ENCODE measurements at places on chromosomes 13 and 19.
A peak's percentile ranks its signal among the peaks of the same experiment; 100 is the strongest.

DNA sequence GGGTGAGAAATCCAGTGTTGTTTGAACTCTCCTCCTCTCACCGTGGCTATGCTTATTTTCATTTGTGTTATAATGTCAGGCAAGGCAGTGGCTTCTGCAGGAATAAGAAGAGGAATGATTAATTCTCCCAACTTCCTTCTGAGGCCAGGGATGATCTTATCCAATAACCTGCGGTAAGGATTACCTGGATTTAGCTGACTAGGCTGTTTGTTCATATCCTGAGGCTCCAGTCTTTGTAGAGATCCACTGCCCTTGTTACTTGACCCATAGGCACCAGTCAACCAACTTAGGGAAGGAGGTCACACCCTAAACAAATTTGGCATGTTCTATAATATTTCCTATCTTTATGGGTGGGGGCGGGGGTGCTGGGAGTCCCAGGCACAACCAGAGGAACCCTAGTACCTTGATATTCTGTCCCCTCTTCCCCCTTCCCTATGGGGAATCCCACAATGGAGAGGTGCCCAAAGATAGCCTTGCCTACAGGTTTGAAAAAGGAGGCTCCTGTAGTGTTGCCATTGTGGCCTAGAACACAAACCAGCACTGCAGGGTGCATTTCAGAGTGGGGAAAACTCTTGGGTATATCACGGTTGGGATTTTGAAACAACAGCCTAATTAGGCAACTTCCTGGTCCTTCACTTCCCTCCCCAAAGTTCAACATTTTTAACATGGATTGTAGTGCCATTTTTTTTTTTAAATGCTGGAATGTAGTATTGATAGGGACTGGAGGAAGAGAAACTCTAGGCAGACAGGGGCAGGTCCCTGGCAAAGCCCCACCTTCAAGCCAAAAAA, 977.5 kb upstream of the SPRY2 start:
- DNase-seq: no peak

DNA sequence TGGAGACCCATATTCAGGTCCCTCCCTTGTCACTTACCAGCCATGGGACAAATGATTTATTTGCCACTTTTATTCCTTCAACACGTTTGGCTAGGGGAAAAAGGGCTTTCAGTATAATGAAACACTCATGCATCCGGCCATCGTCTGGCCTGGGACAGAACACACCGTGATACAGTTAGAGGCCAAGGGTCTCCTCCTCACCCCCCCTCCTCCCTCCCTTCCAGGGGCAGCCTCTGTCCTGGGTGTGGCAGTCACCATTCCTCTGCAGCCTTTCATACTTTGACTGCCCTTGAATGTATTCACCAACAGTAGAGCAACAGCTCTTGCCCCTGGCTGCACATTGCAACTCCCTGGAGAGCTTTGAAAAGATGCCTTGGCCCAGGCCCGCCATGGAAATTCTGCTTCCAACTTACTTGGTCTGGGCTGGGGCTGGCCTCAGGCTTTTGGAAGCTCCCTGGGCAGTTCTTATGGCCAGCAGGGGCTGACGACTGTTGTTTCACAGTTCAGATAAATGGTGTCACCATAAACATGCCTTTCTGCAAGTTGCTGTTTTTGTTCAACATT, 3.0 kb downstream of the PAK4 start:
- no peak for DNase-seq

GRCh38 chr13:111356795-111357194, 36.4 kb downstream of the TEX29 start:
- DNase-seq: no peak

DNA sequence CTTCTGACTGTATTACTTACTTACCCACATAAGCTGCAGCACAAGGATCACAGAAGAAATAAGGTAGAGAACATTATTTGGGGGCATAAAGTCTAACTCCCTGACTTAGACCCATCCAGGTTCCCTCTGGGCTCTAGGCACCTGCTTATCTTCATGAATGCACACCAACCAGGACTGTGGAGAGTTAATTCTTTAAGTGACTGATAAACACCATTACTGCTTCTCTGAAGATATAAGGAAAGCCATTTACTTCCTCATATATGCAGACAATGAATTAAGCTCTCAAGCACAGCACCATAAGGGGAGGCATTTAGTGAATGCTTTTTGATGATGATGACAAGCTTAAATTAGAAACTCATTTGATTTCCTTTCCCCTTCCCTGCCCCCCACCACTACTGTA, 22.5 kb downstream of the OBI1 start:
- no peak for DNase-seq

GRCh38 chr19:18086590-18087138, at the start of gene IL12RB1:
Gene IL12RB1 (minus strand): TSS chr19:18086934. CDS start chr19:18086823, 111 bp downstream.
- no peak for DNase-seq

- no peak for DNase-seq
Observed at GRCh38 chr13:44347949-44348348, 25.7 kb upstream of the SERP2 start.

DNA sequence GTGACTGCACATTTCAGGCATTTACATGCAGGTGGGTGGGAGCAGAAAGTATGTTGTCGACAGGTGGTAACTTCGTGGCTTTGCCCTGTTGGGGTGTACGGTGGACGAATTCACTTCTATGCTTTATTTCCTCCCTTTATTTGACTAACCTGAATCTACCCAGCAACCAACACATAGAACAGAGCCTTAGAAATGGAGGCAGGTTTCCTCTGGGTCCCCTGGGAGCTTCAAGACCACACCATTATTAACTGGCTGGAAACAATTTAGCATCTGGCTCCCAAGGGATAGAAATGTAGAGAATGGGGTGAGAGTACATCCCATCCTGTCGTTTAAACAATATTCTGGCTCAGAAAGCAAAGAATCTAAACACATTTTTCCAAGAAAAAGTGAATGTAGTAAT, 244.4 kb downstream of the DLEU7 start:
- no peak for DNase-seq

DNA sequence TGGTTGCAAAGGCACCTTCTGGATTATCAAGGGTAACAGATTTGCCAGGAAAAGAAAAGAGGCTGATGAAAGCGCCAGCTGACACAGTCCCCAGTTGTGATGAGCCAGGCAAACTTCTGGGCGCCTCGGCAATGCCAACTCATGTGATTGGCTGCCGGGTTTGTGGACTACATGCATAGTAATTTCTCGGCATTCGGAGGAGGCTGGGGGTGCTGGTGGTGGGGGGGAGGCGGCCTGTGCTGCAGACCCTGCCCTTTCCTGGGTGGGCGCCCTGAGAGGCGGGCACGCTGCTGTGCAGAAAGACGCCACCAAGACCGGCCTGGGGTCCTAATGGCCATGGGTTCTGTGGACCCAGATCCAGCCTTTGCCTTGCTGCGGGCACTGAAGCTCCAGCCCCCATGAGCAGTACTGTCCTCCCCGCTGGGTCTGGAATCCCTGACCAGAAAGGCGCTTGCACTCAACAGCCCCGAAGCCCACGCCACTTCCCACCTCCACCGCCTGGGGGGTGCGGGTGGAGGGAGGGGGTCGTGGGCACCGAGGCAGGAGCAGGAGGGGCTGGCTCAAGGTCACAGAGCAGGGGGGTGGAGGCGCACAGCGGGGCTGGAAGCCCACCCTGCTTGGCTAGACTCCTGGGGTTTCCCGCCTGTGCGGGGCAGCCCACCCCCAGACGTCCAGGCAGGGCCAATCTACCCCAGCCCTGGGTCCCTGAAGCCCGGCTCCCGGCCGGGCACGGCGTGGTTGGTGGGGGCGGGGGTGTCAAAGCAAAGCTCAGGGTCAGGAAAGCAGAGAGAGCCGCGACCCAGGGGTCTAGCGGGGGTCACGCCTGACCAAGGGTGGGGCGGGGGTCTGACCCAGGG, 1.0 kb downstream of the DIRAS1 start:
- peak; percentile 20 for DNase-seq

DNA sequence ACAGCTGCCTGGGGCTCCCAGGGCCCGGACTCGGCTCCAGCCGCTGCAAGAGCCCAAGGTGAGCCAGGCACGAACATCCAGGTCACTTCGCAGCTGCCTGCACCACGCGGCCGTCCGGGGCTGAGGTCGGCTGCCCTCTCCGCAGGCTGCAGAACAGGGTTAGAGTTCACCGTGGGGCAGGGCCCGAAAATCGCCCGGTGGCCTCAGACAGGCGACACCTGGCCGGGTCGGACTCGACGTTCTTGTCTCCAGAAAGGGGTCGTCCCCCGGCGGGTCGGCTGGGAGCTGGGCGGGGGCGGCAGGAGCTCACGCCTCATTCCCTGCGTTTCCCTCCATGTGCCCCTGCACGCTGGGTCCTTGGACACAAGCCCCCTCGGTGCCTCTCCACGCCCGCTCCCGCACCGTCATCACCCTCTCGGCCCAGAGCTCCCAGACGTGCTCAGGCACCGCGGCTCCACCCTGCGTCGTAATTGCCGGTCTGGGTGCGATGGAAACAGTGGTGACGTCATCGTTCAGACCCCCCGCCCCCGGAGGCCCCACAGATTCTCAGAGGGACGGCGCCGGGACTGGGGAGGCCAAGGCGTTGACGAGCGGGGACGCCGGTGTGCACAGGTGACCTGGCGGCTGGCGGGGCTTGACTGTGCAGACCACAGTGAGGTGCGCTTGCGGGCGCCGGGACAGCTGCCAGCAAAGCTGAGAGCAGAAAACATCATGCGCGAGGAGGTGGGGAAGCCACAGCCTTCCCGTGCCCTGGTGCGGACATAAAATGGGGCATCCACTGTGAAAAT, 4.0 kb upstream of the GRIN3B start:
- no peak for DNase-seq

- DNase-seq: no peak
Observed at GRCh38 chr19:55325172-55325571, at the start of gene TMEM150B. Gene TMEM150B (minus strand): TSS chr19:55325341. CDS start chr19:55321036, 4,305 bp downstream.

DNA sequence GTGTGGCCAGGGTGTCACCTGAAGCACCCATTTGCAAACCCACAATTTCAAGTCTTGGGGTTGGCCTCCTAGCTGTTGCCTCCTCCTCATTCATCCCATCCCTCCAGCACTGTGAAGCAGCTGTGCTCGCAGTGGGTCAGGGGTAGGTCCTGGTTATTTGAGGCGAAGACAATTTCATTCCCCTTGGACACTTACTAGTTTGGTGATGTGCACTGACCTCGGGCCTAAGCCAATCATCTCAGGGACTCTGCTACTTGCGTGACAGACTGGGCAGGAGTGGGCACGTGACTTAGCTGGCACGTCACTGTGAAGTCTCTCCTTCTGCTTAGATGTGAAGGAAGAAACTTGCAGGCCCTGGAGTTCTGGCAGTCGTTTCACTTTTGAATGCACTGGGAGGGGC, 3.5 kb upstream of the ATP11A start:
- no peak for DNase-seq
